ENCODE measurements at places on chromosomes 13 and 19. TPM values are rescaled to one million over a fixed set of nuclear protein-coding genes. Genes with fewer than 3 reads are reported as not detected.

Gene GARIN5B
- not detected for total RNA-seq

Gene ZNF112
- total RNA-seq, result 7.5 TPM

Gene MBNL2
- 50.5 TPM for total RNA-seq

Gene ZNF528
- 24.9 TPM for total RNA-seq

Gene OR7D2
- total RNA-seq, result 0.06 TPM

Gene RNF225
- 0.12 TPM for total RNA-seq

Gene RGL3
- 3.7 TPM for total RNA-seq

Gene PSG3
- not detected for total RNA-seq

Gene SLC10A2
- not detected for total RNA-seq

Gene N4BP2L1
- 2.2 TPM for total RNA-seq

Gene DENND1C
- total RNA-seq, result not detected

Data from aortic smooth muscle cell (primary cell).